H7 (cell line): ENCODE measurements at places on chromosomes 6 and 20.
A peak's percentile ranks its signal among the peaks of the same experiment; 100 is the strongest.

GRCh38 chr20:62832951-62833391, 16.1 kb downstream of the COL9A3 start:
- peak; percentile 60 for DNase-seq

- DNase-seq: no peak
These were observed 32.4 kb downstream of the FYN start for GRCh38 chr6:111840803-111841202.

DNA sequence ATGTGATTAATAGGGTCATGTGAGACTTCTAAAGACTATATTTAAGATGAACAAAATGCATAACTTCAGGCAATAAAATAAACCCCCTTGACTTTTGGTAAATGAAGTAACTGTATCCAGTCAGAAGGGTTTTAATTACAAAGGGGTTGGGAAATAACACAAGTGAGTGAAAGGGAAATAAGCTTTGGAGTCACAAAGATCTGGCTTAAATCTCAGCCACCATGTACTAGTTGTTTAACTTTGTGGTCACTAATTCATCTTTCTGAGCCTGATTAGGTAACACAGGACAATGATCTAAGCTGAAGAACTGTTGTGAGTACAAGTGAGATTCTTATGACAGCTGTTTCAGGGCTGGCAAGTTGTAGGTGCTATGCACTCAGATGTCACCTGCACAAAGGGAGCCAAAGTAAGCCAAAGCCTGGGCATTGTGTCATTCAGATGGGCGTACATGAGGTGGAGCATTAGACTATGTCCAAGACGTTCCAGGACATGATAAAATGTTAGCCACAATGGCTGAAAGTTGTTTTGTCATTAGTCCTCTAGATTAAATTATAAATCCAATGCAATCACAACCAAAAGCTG, 13.8 kb downstream of the TOMM34 start:
- no peak for DNase-seq

- no peak for DNase-seq
These were observed 18.3 kb downstream of the RNF8 start for GRCh38 chr6:37372116-37372515.

- DNase-seq: no peak
These were observed 528.6 kb upstream of the JARID2 start for GRCh38 chr6:14717307-14717706.

DNA sequence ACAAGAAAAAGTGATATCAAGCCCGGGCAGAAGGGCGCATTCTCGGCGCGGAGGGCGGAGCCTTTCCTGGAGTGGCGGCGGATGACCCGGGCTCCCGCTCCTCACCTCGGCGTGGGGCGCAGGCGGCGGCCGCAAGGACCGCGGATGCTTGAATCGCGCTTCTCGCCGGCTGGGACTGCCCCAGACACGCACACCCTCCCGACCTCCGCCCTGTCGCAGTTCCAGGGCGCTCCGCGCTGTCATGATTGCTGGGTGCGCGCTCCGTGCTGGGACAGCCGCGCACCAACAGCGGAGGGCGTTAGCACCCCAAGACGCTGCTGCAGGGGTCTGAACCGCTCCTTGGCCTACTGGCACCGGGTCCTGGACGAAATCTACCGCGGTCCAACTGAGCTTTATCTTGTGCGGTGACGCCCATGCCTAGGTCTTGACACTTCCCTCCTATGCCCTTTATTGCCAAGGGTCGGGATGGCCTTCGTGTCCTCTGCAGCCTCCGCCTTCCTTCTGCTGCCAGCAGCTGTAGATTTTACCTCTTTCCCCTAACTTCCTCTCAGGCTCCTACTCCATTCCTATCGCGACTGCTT, 43.3 kb downstream of the IRAK1BP1 start:
- DNase-seq: peak; percentile 87

DNA sequence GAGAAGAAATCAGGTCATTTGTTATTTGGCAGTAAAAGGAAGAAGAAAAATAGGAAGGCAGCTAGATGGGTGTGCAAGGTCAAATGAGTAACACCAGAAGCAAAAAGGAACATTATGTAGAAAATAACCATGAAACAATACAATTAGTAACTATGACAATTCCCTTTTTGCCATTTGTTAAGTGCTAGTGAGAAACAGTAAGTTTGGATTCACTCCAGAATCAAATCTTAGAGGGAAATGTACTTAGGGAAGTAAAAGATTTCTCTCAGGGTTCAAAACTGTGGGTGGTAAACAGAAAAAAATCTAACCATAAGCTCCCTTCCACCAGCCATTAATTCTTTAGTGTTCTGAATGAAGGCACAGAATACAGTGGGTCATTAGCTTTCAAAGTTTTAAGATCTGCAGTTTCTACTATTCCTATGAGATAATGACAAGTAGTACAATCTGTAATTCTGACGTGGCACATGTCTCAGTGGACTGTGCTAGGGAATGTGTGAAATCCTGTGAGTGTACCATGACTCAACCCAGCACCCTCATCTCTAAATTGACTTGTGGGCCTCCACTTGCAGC, 17.1 kb downstream of the REPS1 start:
- DNase-seq: no peak

GRCh38 chr6:106617302-106617701, 12.0 kb downstream of the RTN4IP1 start:
- no peak for DNase-seq

DNA sequence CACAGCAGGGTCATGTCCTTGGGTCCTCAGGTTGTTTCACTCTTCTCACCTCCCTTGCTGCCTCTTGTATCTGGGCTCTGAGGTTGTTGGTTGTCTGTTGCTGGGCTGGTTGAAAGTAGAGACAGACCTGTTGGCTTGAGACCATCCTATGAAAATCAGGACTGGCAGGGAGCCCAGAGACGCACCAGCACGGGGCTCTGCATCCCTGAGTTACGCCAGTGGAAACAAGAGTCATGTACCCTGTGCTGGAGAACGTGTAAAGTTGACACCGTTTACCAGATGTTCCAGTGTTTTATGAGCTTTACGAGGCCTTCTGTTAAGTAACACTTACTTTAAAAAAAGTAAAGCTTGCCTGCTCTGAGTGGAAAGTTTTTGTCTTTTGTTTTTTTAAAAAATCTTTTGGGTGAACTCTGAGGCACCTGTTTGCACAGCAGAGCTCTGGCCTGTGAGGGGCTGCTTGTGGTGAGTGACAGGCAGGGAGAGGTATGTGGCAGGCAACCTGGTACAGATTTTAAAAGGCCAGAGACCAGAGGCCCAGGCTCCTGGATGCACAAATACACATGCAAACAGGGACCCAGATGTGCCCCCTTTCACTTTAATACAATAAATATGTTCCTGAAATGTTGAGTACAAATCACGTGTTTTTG, 260.0 kb upstream of the SUPT3H start:
- no peak for DNase-seq

DNA sequence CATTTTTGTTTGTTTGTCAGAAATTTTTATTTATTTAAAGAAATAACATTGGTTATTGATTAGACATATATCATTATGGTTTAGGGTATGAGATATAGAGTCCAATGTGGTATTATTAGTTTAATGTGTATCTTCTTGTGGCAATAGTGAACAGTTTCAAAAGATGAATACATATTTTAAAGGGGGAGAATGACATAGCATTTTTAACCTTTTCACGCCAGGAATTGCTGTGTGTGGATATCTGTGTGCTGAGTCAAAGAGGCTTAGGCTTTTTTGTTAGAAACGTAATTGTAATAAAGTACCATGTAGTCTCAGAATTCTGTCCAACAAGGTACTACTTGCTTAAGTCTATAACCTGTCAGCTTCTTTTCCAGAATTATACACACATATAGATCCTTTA, 451.6 kb downstream of the ADGRB3 start:
- DNase-seq: no peak

DNA sequence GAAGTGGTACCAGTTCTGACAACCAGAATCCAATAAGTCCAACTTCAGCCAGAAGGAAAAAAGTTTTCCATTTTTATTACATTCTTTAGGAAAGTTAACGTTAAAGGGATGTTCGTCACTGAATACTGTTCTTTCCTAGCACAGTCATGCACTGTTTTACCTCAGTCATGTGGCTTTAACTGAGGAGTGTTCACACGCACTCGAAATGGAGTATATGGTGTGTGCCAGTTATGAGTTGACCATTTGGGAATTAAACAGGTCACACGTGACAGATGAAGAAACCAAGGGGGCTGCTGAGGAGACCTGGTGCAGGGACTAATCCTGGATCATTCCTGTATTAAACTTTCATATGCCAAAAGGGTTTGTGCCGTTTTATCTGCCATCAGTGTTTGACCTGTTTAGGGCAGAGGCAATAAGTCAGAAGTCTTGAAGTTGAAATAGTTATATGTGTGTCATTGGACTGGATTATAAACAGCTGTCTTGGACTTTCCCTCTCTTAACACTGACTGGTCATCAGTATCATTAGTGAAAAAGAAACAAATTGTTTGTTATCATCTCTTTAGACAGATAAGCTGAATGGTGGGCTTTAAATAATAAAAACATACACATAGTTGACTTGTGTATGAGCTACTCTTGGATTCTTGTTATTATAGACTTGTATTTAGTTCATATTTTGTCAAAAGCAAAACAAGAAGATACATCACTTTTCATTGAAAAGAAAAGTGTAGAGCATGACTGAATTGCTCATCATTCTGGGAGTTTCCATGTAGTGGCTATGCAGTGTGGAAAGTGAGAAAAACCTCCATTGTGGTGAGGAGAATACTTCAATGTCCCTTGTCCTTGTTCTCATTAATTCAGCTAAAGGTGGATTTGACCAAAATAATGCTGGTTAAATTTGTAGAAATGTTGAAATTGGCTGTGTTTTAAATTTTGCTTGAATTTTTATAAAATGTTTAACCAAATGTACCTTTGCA, 123.5 kb upstream of the SAMD5 start:
- no peak for DNase-seq

- DNase-seq: peak; percentile 16
These were observed 531.3 kb upstream of the JAG1 start for GRCh38 chr20:11204926-11205768.

GRCh38 chr6:3270258-3270657, 11.5 kb downstream of the PSMG4 start:
- DNase-seq: no peak

GRCh38 chr6:282177-282866, 10.0 kb upstream of the DUSP22 start:
- no peak for DNase-seq

- no peak for DNase-seq
These were observed 131.4 kb downstream of the BTBD9 start for GRCh38 chr6:38508286-38508685.

- DNase-seq: no peak
These were observed 27.8 kb upstream of the PREP start for GRCh38 chr6:105430685-105431084.

GRCh38 chr6:110116258-110116657, 63.2 kb downstream of the WASF1 start:
- DNase-seq: no peak

DNA sequence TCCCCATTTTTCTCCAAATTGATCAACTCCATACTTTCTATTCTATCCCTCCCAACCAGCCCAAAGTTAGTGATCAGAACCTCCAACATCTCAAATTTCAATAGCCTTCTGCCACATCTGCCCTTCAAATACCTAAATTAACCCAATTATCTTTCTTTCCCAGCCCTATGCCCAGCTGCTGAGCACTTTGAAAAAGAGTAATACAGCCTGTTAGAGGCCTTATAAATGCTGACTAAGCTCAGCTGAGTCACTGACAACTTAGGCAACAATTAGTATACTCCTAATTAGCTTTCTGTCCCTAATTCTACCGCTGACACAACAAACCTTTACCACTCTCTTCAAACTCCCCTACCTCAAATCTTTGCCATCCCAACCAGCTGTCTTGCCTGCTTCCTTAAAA, 23.5 kb downstream of the RUNX2 start:
- no peak for DNase-seq

DNA sequence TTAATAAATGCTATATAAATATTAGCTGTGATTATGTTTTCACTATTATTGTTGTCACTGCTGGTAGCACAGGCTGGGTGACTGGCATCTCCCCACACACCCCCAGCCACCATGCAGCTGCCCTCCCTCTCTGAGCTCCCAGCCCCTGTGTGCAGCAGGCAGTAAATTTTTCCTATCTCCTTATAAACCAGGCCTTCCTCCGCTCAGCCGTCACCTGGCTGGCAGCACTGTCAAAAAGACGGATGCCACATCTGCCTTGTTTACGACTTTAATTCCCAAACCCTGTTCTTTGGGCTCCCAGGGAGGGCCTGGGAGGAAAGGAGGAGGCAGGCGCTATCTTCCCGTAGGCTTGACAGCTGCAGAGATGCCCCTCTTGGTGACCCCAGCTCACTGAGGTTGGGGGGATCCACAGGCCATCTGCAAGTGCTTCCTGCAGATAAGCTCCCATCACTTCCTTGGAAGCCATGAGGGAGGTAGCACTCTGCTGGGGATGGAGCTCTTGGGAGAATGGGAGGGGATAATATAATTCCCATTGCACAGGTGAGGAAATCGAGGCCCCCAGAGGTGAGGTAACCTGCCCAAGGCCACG, 94.5 kb downstream of the GRM4 start:
- no peak for DNase-seq

DNA sequence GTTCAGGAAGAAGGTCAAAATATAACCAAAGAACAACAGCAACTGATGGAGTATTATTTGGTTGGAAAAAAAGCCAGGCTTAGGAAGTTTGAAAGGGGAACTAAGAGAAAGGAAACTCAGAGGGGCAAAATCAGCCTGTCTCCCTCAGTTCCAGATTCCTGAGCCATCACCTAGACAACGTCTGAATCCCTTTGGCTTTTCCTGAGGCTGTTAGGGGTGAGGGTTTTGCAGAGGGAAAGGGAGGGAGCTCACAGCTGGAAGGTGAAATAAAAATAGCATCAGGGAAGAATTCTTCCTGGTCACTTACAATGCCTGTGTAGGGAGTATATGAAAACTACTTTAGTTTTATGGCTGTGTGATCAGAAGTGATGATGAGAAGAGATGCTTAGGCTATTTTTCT, 100.5 kb downstream of the SOBP start:
- no peak for DNase-seq

DNA sequence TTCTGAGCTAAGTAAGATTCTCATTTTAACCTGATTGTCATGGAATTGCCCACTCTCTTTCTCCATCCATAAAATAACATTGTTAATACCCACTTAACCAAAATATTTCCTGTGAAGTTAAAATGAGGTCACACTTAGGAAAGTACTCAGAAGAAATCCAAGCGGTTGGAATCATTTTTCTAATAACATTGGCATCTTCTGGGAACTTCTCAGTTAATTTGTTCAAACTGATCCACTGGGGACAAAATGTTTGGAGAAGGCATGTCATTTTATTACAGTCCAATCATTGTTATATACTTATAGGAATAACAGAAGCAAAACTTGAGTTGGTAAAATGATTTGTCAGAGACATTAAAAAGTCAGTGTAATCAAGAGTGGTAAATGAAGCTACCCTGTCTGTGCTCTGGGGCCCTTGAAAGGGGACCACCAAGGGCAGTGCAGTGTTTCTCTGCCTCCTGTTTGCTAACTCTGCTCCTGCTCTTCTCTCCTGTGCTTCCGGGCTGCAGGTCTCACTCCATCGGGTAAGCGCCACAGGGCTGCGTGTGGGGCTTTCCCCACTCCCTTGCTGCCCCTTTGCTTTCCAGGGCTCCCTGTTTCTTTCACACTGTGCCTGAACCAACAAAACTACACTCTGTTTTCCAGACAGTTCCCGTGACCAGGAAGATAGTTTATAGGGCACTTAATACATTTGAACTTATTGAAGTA, 50.1 kb downstream of the HDDC2 start:
- DNase-seq: peak; percentile 34

GRCh38 chr6:52253494-52253893, 9.2 kb upstream of the IL17F start:
- DNase-seq: no peak
